ENCODE measurements at places on chromosomes 2 and 18.

DNA sequence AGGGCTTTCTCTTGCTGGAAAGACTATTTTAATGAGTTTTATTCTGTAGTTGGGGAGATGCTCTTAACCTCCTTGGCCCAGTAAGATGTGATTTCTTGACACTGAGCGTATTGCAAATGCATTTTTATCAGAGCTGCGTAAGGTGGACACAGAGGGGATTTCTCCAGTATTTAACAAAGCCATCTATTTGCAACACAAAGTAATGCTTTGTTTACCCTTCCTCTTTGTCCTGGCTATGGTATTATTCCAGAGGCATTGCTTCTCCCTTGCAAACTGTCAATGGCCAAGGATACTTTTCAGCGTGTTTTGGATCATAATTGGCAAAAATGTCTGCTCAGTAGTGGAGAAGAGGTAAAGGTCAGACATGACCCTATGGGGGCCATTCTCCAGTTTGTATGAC is 90.8 kb upstream of the PIK3C3 start:
- no peaks in the 10 kb centered on the region for H3K4me1 ChIP-seq
- H3K36me3 ChIP-seq, result no peaks in the 10 kb centered on the region
- H3K27ac ChIP-seq, result no peak overlapping the region
- H3K4me3 ChIP-seq, result no peak overlapping the region
- H3K27me3 ChIP-seq, result no peaks in the 10 kb centered on the region

- no peak for DNase-seq
- peaks cover 40% of the 10 kb centered on the region for H3K4me1 ChIP-seq
- no peak overlapping the region for H3K27ac ChIP-seq
Observed at GRCh38 chr2:179226203-179226960, 38.2 kb downstream of the SESTD1 start.

- no peak overlapping the region for H3K27ac ChIP-seq
- no peaks in the 10 kb centered on the region for H3K36me3 ChIP-seq
- H3K27me3 ChIP-seq, result no peaks in the 10 kb centered on the region
Observed at GRCh38 chr2:8966123-8966908, 37.2 kb downstream of the MBOAT2 start.

DNA sequence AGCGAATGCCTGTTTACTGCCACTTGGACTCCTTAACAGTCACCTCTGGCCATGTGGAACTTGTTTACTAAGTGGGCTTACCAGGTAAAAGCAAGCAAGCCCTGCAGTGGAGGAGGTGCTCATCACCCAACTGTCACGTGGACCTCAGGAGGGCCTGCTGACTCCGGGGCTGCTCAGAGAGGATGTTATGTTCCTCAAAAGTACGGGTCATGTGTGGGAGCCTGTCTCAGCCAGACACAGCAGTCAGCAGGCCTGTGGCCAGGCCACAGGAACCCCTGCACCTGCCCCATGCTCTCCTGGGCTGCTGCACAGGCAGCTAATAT is 36.2 kb downstream of the AMER3 start:
- H3K4me1 ChIP-seq, result no peaks in the 10 kb centered on the region
- no peak for DNase-seq
- peaks cover 11% of the 10 kb centered on the region for H3K27me3 ChIP-seq
- H3K27ac ChIP-seq, result no peak overlapping the region
- H3K36me3 ChIP-seq, result no peaks in the 10 kb centered on the region
- no peak overlapping the region for H3K4me3 ChIP-seq

- H3K4me3 ChIP-seq, result no peak overlapping the region
- H3K36me3 ChIP-seq, result no peaks in the 10 kb centered on the region
- peak overlapping the region; percentile 65 for H3K27ac ChIP-seq
- peak; percentile 57 for DNase-seq
- H3K4me1 ChIP-seq, result no peaks in the 10 kb centered on the region
Observed at GRCh38 chr2:132374551-132374950, 42.1 kb upstream of the GPR39 start.

Measured in esophagus muscularis mucosa (tissue), 4 donors.